ENCODE measurements at places on chromosomes 12 and 14. TPM values are rescaled to one million over a fixed set of nuclear protein-coding genes. Genes with fewer than 3 reads are reported as not detected.

CACNA1C gene
- not detected for total RNA-seq

EML5 gene
- 0.40 TPM for total RNA-seq

ZDHHC22 gene
- total RNA-seq = not detected

PITPNM2 gene
- total RNA-seq = 4.1 TPM

FAM181A gene
- not detected for total RNA-seq

NOPCHAP1 gene
- 17.4 TPM for total RNA-seq

CELA1 gene
- total RNA-seq = not detected

CLEC4E gene
- total RNA-seq = 6.7 TPM

- no peak for DNase-seq
Measured at GRCh38 chr12:19908830-19909229, 459.5 kb upstream of the PDE3A start.

GRCh38 chr14:89598548-89599186 is 181.6 kb upstream of the FOXN3 start:
- no peak for DNase-seq

- DNase-seq = no peak
Measured at GRCh38 chr12:109580272-109580671, 6.7 kb downstream of the MVK start.

- DNase-seq = no peak
Measured at GRCh38 chr14:51939755-51940301, 49.5 kb upstream of the RTRAF start.

DNA sequence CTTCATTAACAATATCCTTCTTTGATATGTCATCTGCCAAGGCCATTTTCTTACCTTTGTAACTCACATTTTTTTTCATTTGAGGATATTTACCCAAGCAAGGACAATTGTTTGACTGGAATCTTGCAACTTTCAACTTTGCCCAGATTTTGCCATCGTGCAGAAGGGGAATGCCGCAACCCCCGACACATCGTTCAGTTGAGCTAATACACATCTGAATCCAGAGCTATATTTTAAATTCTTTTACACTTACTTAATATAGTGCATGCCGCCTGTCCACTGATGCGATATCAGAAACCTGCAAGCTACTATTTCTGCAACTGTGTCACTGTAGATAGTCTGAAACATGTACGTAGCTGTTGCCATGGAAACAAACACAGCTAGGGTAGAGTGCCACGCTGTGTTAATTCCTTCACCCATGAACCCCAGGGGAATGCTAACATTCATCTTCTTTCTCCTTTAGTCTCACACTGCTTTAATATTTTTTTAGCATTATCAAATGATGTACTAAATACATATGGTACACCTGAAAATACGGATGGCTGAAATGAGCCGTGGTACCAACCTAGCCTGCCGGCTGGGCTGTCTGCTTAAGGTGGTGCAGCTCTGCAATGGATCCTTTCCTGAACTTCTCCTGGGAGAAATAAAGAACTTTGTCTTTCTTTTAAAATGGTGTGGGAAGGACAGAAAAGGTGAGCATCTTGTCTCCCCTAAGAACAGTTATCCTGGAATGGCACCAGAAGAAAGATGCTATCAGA is 77.0 kb upstream of the FOXN3 start:
- peak; percentile 89 for DNase-seq

DNA sequence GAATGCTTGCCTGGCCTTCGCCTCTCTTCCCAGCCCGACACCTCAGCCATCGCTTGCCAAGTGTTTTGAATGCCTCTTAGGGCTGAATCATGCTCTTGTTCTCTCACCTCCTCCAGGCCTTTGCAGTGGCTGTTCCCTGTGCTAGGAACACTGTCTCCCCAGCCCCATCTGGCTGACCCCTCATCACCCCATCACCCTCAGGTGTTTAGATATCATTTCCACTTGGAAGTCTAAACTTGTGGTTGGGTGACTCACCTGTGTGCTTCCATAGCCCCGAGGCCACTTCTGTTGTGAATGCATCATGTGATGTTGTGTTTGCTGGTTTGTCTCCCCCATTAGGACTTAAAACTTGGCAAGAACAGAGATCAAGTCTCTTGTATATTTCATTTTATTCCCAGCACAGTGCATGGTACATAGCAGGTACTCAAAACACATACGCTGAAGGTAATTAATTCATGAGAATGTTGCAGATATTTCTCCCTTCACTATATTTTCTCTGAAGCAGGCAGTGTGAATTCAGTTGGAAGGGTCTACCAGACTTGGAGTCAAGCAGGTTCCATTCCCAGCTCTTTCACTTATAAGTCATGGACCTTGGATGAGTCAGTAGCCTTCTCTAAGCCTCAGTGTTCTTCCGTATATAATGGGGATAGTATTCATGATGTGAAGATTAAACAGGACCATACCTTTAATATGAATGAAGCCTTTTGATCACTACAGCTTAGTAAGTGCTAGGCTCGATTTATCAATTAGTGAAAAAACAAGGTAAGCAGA is 67.8 kb downstream of the HRK start:
- DNase-seq = peak; percentile 32

DNA sequence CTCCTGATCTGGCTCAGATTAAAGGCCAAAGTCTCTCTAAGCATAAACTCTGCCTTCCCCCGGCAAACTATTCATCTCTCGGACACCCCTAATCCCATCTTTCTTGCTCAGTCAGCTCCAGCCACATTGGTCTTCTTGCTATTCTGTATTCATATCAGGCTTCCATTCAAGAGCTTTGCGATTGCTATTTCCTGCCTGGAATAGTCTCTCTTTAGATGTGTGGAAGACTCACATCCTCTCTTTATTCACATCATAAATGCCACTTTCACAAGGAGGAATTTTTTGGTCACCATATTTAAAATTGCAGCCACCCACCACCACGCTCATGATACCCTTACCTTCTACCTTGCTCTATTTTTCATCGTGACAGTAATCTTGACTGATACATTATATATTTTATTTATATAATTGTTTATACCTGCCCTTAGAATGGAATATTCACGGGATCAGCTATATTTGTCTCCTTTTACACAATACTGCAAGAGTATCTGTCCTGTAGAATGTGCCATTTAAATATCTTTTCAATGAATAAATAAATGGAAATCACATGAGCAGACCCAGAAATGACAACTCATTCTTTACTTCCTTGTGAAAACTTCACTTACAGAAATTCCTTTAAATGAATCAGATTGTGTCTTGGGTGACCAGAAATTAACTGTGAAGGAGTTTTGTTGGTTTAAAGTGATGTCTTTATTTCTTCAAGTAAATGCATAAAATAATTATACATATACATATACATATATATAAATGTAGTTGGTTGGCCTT is 780.6 kb upstream of the FLRT2 start:
- no peak for DNase-seq

GRCh38 chr12:132354982-132355680 is 25.7 kb upstream of the GALNT9 start:
- DNase-seq = no peak

DNA sequence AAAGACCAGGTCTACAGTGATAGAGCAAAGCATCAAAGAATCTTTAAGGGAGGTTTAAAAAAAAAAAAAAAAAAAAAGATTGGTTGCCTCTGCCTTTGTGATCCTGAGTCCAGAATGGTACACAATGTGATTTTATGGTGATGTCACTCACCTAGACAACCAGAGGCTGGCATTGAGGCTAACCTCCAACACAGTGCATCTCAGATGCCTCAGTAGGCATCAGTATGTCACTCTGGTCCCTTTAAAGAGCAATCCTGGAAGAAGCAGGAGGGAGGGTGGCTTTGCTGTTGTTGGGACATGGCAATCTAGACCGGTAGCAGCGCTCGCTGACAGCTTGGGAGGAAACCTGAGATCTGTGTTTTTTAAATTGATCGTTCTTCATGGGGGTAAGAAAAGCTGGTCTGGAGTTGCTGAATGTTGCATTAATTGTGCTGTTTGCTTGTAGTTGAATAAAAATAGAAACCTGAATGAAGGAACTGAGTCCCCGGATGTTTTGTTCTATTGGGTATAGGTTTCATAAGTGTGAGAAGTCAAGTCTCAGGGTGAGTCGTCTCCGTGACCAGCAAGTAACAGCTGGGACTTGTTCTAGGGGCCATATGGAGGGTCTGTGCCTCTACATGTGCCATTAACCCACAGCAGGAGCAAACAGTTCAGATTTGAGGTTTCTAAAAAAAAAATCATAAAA is 9.3 kb downstream of the PEBP1 start:
- no peak for DNase-seq

- peak; percentile 41 for DNase-seq
Measured at GRCh38 chr12:58915634-58916033, 4.7 kb downstream of the LRIG3 start.

- no peak for DNase-seq
Measured at GRCh38 chr12:15180325-15180724, 40.9 kb downstream of the RERG start.

- DNase-seq = no peak
Measured at GRCh38 chr12:3897371-3897971, 24.3 kb upstream of the PARP11 start.

DNA sequence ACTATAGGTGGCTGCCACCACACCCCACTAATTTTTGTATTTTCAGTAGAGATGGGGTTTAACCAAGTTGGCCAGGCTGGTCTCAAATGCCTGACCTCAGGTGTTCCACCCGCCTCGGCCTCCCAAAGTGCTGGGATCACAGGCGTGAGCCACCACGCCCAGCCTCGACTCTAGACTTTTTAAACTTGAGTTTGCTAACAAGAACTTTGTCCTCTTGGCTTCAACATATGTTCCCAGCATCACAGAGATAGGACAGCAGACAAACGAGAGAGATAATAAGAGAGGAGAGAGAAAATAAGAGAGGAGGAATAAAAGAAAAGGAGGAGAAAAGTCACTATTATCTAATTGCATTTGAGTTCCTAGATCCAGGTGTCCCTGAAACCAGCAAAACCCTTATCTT is 119.1 kb downstream of the CEP83 start:
- no peak for DNase-seq

- DNase-seq = no peak
Measured at GRCh38 chr14:93969082-93969828, 7.1 kb downstream of the ASB2 start.
